ENCODE measurements at places on chromosomes 12 and 14.

DNA sequence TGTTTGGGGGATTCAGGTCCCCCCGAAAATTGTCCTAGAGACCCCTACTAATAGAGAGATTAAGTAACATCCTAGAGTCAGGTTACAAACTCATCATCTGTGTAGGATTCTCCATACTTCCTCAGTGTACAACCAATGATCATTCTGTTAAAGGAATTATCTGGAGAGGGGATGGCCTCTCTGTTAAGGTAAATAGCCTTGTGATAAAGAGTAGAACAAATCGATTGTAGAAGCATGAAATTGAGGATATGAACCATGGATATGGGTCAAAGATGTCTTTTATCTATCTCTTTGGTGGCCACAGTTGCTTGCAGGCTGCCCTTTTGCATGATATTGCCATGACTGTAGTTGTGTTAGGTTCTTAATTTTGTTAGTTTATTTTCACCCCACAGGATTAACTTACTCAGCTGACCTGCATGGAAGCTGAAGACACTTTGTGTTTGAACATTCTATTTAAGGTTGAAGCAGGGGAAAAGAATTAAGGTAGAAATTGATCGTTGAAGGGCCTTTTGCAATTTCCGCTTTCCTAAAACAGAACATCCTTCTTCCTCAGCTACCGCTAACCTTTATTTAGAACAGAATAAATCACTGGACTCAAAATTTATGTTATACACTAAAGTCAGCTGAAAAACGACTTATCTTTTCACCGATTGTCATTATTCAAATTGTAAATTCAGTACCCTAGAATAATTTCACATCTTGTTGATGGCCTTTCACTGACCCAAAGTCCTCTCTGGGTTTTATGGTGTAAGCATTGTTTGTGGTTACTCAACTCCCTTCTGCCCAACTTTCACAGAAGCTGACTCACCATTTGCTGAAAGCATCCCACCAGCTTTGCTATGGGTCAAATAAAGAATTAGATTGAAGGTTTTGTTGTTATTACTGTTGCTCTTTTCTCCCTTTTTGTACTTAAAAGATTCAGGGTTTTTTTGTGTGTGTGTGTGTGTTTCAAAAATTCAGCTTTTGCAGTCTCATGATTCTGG lies 52.3 kb downstream of the IRAK3 start:
- DNase-seq, result no peak

DNA sequence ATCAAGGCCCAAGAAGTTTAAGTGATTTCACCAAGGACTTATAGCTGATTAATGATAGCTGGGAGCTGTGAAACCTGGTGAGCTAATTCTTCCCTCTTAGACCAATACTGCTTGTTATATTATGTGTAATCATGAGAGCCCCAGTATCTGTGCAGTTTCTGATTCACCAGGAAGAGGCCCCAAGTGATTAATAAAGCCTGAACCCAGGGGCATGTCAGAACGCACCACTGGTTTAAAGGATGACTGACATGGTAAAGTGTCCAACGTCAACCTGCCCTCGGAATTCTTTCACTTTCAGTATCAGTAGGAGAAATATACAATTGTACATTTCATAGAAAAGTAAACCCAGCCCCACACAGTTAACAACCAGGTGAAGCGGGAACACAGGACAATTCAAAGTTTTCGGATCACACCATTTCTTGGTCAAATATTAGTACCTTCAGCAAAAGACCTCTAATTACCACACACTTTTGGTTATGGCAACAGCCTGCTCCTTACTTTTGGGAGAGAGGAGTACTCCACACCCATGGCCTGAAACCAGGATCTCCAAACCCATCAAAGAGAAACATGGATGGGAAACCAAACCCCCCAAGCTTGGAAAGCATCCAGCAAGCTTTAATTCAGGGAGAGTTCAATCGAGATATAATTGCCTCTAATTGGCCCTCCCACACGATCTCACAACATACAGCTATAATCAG lies 28.5 kb downstream of the TMCC3 start:
- no peak for DNase-seq

DNA sequence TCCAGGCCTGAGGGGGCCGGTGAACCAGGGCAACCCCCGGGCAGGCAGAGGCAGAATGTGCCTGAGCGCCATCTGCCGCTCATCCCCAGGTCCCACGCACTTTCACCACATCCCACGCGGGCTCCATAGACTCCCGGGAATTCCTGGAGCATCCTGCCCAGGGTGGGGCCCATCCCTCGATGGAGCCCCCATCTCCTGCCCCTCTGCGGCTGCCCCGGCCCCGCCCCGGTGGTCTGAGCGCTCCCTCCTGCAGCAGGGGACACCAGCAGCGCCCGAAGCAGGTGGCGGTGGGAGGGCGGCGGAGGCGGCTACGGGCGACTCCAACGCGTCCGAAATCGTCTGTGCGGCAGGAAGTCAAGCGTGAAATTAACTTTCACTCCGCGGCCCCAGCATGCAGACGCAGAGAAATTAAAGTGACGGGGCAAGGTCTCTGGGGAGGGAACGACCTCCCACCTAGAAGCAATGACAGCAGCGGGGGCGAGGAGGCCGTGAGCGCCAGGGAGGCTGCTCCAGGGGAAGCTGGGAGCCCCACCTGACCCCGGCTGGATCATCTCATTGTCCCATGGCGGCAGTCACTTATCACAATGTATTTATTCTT lies 122.2 kb downstream of the NCOR2 start:
- DNase-seq, result no peak

DNA sequence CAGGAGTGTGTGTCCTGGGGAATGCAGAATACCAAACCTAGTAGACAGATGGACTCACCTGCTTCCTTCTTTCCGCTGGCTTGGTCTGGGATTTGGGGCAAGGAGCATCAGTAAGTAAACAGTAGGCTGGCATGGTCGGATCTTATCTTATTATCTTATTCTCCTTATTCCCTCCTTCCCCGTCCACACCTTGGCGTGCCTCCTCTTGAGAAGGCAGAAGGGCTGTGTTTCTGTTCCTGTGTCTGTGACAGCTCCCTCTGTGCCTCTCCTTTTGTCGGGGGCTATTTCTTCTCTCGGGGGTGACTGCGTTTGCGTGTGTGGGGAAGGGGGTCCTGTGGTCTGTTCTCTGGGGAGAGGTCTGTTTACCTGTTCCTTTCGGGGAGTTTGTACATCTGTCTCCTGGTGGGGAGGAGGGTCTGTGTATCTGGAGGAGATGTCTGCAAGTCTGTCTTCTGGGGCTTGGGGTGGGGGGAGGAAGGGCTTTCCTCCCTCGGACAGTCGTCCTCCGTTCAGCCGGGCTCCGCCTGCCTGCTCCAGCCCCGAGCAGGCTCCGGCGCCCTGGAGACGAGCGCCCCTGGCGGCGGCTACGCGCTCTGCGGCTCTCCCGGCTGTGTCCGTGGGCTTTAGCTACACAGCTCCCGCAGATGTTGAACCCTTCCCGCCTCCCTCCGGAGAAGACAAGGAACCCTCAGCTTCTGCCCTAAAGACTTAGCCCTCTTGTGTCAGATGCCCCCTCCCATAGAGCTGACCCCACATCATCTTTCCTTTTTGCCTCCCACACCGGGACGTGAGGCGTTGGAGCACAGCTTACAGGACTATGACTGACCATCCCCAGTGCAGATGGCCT lies 4.4 kb downstream of the KRT86 start:
- DNase-seq, result peak; percentile 58

GRCh38 chr12:56084958-56085543 lies 5.1 kb downstream of the ERBB3 start:
- no peak for DNase-seq

- no peak for DNase-seq
Measured at GRCh38 chr12:90174198-90174510, 465.5 kb upstream of the ATP2B1 start.

GRCh38 chr14:71290960-71291466 lies 383.8 kb downstream of the PCNX1 start:
- DNase-seq, result peak; percentile 38

GRCh38 chr12:98185606-98186005 lies 329.8 kb upstream of the TMPO start:
- no peak for DNase-seq

DNA sequence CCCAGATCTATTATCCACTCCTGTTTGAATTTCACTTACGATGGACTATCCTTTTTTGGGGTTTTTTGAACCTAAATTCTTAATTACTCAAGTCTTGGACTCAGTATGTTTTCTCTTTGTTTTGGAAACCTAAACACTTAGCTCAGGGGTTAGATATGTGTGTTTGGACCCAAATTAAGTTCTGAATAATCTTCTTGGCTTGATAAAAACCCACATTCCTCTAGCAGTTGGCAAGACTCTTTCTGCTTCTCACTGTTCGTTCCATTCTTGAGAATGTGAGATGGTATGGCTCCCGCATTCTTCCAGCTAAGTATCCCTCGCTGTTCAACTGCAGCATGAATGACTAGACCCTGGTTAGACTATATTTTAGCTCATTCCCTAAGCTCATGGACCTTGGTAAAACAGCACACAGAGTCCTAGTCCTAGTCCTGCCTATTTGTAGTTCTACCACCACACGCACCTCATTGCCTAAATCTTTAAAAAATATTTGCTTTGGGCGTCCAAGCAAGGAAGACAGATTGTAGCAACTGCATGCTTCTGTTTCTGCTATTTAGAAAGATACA lies 860.0 kb downstream of the RPS29 start:
- no peak for DNase-seq

- DNase-seq, result peak; percentile 45
Measured at GRCh38 chr14:104865631-104866441, 768 bp downstream of the CEP170B start.

DNA sequence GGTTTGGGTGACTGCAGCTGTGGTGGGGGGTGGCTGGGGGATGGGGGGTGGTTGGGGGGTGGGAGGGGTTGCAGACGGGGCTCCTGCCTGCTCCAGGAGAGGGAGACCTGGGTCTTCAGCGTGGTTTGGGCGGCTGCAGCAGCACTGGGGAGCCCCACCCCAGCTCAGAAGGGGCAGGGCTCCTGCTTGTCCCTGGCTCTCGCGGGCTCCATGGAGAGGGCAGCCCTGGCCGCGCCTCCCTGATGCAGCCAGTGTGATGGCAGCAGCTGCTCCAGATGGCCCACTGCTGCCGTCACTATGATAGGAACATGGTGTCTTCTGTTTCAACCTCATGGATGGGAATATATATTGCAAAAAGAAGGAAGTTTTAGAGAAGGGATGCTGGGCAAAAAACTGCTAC lies 22.9 kb downstream of the TRHDE start:
- DNase-seq, result no peak

- DNase-seq, result no peak
Measured at GRCh38 chr12:124833693-124834122, 30.0 kb downstream of the SCARB1 start.

- peak; percentile 48 for DNase-seq
Measured at GRCh38 chr14:61298824-61299223, 17.7 kb upstream of the TMEM30B start.

GRCh38 chr12:76763746-76764675 lies at the start of gene ZDHHC17:
Gene ZDHHC17, plus strand, starts transcription at chr12:76764115. Its CDS starts 122 bp downstream, at chr12:76764237.
- peak; percentile 87 for DNase-seq

GRCh38 chr12:78888568-78888967 lies 24.0 kb downstream of the SYT1 start:
- DNase-seq, result no peak

- no peak for DNase-seq
Measured at GRCh38 chr12:22229652-22230279, 104.7 kb downstream of the ST8SIA1 start.

GRCh38 chr14:93081876-93082570 lies 33.7 kb downstream of the ITPK1 start:
- no peak for DNase-seq

GRCh38 chr12:91913124-91913523 lies 232.5 kb downstream of the BTG1 start:
- DNase-seq, result no peak

GRCh38 chr14:84937016-84937415 lies 592.9 kb upstream of the FLRT2 start:
- no peak for DNase-seq

DNA sequence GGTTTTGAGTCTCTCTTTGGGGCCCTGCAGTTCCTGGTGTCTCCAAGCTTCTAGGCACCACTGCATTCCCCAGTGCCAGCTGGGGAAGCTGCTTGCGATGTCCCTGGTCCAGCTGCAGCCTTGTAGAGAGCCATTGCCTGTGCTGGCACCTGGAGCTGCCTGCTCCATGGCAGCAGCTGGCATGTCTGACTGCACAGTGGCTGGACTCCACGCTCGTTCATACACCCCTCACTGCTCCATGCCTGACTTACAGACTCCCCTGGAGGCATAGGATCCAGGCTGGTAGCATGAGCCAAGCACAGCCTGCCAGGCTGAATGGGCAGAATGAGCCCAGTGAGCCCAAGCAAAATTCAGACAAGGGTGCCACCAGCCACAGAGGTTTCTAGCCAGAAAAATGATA lies 21.8 kb upstream of the WDR20 start:
- DNase-seq, result no peak

DNA sequence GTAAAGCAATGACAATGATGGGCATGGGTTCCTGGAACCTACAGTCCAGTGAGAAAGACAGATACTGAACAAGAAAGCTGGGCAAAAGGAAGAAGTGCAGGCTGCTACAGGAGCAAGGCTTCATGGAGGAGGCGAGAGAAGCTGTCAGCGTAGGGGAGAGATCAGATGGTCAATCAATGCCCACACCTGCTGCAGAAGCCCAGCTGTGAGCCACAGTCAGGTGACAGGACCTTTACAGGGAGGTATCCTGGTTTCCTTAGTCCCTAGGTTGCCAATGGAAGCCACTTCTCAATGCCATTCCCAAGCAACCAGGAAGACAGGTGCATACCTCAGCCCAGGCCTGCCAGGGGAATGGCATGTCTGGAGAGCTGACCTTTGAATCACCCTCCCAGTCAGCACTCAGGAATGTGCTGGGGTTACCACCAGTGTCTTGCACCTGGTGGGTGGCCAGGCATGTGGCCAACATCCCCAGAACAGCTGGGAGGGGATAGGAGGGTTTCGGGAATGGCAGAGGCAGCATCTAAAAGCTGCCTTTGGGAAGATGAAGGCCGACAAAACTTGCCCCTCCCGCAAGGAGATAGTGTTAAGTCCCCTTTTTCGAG lies 170.3 kb downstream of the TTC7B start:
- DNase-seq, result no peak

DNA sequence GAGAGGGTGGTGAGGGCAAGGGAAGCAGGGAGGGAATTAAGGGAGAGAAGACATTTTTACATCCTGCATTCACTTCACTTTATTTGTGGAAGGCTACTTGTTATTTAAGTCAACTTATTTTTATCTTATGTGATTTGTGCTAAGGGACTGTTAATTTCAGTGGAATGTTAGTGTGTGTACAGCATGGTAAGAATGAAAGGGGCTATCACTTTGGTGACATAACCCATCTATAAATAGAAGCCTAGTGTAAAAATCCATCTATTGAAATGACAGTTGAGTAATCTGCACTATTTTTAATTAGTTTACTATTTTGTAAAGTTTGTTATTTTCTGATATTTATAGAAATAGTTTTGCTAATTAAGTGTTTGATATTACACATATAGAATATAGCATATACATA lies 16.8 kb upstream of the CHPT1 start:
- DNase-seq, result no peak

- no peak for DNase-seq
Measured at GRCh38 chr12:104136577-104136976, 1.4 kb downstream of the NFYB start.

DNA sequence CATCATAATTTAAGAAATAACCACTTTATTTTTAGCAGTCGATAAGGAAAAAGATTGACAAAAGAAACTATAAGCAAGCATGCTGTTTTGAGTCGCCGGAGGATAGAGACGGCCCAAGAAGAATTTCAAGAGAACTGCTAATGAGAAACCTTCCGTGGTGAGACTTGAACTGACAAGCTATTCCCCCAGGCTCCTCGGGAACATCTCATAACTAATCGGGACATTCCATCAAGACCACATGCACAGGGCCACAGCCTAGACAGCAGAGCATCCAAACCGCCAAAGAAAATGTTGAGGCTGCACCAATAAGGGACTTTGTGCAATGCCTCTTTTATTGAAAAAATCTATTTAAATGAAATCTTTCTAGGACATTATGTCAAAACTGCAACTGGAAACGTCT lies 51.0 kb downstream of the YEATS4 start:
- DNase-seq, result no peak

GRCh38 chr14:71300566-71301330 lies 393.5 kb downstream of the PCNX1 start:
- no peak for DNase-seq
